HEK293T (cell line): ENCODE measurements at places on chromosomes 16 and 17.

GRCh38 chr17:65466547-65466946 is 94.9 kb downstream of the AXIN2 start:
- DNase-seq, result no peak

DNA sequence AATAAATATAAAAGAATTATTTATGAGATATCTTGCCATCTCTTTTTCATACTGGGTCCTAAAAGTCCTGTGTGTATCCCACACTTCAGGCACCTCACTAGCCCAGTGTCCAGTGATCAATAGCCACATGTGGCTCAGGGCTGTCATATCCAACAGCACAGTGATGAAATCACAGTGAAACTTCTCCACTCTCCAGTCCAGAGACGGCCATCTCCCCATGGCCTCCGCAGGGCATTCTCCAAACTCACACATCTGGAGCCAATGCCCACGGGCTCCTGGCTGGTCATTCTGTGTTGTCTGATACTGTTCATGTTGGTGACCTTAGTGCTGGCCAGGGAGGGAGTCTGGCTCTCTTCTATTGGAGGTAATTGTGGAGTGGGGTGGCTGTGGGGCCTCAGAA is 125.2 kb upstream of the SDK2 start:
- no peak for DNase-seq

- no peak for DNase-seq
Observed at GRCh38 chr16:12805066-12805465, 1.4 kb upstream of the CPPED1 start.

DNA sequence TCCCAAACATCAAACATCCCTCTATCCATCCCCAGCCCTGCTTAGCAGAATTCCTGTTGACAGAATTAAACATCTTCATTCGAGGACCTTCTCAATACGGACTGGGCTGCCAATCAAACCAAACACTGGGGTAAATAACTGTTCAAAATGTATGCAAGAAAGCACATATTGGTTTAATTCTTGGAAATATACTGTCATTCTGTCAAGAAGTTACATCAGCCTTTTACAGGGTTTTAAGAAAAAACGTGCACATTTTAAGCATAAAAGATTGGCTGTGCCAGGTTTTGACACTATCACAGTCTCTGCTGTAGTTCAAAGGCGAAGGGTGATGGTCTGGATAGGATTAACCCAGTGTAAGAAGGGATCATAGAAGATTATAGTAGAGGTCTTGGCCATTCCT is 25.1 kb upstream of the CCNF start:
- DNase-seq, result no peak

- no peak for DNase-seq
Observed at GRCh38 chr17:82384730-82385481, 13.3 kb downstream of the UTS2R start.

- DNase-seq, result no peak
Observed at GRCh38 chr16:89046491-89046890, 47.2 kb upstream of the ACSF3 start.

DNA sequence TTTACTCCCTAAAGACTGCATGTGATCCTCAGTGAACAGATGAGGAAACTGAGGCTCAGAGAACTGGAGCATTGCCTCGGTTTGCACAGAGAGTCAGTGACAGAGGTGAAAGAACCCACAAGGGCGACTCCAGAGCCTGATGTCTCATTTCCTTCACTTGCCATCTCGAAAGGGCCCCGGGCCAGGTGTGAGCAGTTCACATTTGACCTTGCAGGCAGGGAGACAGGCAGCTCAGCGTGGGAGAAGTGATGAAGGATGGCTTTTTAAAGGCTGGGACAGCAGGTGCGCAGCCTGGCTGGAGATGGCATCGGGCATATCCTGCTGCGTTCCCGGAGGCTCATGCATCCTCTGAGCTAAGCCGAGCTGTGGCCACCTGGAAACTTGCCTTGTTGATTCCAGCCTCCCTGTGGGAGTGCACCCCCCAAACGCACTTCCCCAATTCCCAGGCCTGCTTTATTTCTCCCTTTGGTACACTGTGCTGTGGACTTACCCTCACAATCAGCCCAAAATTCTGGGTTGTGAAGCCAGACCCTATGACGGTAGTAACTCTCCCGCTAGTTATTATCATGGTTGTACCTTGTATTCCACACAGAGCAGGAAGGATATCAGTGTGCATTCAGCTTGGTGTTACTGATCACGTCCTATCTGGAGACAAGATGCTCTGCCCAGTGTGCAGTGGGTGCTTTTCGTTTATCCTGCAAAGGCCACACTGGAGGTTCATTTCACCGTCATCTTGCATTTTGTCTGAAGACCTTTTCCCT is 753.2 kb upstream of the EEF2KMT start:
- no peak for DNase-seq

- no peak for DNase-seq
Observed at GRCh38 chr17:42270596-42270995, 5.6 kb downstream of the STAT5B start.

DNA sequence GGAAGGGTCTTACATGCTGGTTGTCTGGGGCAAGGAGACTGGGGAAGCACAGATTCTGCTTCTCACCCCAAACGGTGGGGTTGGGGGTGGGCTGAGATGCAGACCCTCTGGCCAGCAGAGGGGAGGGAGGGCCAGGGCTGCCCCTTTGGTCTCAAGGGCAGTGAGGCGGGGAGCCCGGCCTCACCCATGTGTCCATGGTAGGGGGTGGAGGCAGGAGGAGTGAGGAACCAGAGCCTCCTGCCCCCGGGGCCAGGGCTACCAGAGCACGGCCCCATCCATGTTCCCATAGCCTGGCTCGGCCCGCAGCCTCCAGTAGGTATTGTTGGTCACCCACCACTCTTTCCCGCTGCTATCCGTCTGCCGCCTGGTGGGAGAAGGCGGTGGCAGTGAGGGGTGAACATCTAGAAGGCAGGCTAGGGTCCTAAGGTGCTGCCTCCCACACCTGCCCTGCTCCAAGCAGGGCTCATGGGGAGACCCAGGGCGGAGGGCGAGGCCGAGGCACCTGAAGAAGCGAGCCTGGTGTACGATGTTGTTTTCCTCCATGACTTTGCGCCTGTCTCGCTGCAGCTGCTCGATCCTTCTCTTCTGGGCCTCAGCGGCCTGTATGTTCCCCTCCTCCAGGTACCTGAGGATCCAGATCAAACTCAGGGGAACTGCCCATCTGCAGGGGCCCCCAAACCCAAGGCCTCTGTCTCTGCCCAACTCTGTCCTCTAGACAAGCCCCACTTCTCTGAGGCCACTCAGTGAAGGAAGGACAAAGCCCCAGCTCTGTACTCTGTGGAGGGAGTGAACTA is 13.4 kb downstream of the OSBPL7 start:
- no peak for DNase-seq

DNA sequence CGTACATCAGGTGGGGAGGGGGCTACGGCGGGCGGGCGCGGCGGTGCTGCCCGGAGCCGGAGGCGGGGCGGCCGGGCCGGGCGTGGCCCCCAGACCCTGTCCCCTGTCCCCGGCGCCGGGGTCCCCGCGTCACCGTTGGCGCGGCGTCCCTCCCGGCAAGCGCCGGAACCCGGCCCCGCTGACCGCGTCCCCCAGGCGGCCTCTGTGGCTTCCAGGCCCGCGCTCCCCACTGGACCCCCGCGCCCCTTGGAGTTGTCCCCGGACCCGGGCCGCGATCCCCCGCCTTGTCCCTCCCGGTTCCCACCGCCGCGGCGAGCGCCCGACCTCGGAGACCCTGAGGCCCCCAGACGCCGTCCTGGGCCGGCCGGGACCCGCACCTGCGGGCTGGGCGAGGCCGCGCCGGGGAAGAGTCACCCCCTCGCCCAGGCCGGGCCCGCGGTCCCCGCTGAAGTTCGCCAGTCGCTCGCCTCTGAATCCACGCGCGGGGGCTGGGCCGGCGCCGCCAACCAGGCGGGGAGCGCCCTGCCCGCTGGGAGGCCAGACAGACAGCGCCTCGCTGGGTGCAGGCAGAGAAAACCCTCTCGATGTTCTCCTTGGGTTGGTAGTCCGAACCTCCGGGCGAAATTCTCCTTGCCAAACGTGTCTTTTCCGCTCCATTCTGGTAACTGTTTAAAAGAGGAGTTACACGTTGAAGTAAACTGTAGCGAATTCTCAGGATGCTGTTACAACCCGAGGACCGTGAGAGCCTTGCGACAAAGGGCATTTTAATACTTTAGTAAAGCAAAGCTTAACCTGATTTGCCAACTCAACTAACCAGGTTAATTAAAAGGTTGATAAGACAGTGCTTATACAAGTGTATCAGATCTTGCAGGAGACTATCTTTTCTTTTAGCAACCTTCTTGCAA is 761 bp downstream of the GAN start:
- DNase-seq, result peak; percentile 33
